ENCODE measurements at places on chromosomes 5 and 9.

- ATAC-seq = no peak
These were observed 7.7 kb downstream of the AMBP start for GRCh38 chr9:114070188-114071103.

DNA sequence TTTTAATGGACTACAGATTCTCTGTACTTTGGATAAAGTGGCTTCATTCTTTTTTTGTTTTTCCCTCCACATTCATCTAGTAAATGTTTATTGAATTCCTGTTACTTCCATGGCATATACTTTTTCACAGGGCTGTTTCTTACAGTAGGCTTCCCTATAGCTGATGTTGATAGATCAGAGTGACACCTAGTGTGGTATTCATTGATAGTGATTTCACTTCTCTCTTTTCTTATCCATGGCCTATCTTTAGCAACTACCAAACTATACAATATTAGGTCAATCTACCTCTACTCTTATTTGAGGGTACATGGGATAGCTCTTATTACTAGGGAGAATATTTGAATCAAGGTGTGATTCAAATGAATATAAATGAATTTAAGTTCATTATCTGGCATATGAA lies 35.8 kb downstream of the FSD1L start:
- ATAC-seq = no peak

DNA sequence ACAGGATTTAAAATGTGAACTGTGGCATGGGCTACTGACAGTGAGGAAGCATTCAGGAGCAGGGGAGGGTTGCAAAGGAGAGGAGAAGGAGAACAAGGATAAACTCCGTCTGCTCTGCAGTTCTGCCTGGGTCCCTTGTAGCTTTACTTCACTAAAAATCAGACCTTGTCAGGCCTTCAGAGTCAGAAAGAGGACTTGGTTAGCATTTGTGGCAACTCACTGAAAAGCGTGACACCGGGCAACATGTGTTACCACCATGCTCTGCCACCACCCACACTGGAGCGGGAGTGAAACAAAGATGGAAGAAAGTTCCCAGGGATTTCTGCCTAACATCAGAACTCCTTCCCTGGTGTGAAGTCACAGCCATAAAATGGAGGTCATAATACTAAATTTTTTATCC lies 19.3 kb downstream of the FYB1 start:
- ATAC-seq = no peak

- ATAC-seq = no peak
These were observed 250.1 kb downstream of the GAS1 start for GRCh38 chr9:86697213-86697612.

DNA sequence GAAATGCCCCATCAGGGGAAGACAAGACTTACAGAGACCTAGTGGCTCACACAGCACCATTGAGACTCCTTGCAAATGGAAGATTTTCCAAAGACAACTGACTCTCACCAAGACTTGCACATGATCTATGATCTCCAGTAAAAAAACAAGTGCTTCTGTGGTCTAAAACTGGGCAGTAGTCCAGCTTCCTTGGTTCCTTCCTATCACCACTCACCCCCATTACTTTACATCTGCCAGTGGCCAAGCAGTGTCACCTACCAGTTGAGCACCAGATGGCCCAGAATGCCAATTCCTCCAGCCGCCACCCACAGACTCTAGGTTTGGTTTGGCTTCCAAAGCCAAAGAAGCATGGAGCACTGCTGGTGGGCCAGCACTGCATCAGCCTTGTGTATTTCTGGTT lies 47.7 kb downstream of the SH3TC2 start:
- ATAC-seq = no peak

DNA sequence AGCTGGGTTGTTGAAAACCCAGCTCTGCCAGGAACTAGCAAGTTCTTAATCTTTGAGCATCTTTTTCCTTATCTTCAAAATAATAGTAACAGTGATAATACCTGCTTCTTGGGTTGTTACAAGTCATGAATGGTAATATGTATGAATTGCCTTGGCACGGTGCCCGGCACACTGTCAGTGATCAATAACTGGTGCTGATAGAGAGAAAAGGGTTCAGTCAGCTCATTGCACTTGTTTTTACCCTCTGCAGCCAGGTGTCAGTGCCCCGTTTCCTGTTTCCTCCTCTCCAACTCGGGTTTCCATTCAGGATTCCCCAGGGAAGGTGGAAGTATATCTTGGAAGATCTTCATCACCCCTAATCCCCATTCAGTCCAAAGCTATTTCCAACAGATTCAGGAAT lies 15.8 kb upstream of the NIPAL4 start:
- ATAC-seq = no peak

- ATAC-seq = no peak
These were observed 10.3 kb upstream of the SLC6A18 start for GRCh38 chr5:1214936-1215220.
